Activated CD8-positive, alpha-beta T cell treated with anti-CD3 and anti-CD28 coated beads, Interleukin-2, amount 10 ng/mL, durations not matched to agents 7 days and 5 days (primary cell): ENCODE measurements at places on chromosomes 7 and 10. TPM values are rescaled to one million over a fixed set of nuclear protein-coding genes. Genes with fewer than 3 reads are reported as not detected.
A peak's percentile ranks its signal among the peaks of the same experiment; 100 is the strongest.

DNA sequence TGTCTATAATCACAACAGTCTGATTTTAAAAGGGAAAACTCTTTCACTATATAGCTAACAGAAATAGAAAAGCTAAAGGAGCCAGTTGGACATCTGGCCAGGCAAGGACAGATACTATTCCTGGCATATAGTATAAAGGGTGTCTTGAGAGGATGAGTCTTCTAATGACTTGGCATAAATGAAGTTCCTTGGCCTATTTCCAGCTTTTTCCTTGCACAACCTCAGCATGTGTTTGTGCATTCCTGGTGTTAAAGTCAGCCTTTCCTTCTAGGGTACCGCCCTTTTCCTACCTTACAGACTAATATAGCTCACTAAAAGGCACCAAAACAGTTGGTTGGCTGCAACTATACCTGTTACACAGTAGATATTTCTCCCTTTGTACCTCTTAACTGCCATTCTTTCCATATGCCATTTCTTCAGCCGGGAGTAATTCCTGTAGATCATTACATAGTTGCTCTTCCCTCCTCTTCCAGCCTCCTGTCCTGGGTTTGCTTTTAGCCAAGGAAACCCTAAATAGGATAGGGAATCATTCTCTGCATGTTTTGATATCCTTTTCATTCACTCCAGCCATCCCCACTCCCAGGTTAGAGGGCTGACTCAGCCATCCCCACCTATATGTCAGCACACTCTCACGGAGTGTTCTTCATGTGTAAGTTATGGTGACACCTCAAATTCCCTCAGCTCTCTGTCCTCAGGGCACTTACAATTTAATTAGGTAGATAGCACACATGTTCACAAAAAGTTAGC, 102.1 kb upstream of the MDFIC start:
- DNase-seq, result no peak

- DNase-seq, result no peak
Measured at GRCh38 chr7:18019555-18019954, 8.1 kb downstream of the PRPS1L1 start.

- no peak for DNase-seq
Measured at GRCh38 chr10:81911328-81911727, 36.3 kb downstream of the NRG3 start.

- no peak for DNase-seq
Measured at GRCh38 chr7:137975221-137975620, 26.7 kb downstream of the CREB3L2 start.

DNA sequence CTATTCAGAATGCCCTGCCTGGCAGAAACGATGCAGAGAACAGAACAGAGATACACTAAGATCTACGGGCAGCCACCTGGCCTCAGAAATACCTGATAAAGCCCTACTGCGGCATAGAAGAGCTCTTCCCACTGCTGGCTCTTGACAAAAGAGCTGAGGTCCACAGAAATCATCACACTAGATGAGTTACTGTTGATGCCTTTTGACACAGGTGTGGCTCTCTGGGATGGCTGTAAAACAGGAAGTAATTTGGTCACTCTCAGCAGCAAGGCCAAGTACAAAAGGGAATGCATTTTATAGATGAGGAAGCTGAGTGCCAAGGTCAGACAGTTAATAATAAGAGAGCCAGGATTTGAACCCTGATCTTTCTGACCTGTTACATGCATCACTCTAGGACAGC, 35.0 kb upstream of the ACSL5 start:
- no peak for DNase-seq

DNA sequence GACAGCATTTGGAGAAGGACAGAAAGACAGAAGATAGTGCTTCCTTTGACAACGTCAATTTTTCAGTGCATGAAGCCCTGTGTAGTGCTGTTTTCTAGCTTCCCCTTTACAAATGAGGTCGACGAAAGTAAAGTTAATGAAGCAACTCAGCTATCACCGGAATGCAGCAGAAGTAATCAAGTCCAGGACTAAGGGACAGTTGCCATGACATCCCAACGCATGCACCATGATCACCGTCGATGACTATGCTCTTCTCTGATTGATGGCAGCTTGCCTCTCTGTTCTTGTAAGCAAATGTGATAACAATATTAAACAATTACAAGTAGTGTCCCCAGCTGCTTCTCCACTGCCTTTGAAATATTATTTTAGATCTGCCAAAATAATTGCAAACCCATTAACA, 205.8 kb downstream of the FRMD4A start:
- DNase-seq, result no peak

DNA sequence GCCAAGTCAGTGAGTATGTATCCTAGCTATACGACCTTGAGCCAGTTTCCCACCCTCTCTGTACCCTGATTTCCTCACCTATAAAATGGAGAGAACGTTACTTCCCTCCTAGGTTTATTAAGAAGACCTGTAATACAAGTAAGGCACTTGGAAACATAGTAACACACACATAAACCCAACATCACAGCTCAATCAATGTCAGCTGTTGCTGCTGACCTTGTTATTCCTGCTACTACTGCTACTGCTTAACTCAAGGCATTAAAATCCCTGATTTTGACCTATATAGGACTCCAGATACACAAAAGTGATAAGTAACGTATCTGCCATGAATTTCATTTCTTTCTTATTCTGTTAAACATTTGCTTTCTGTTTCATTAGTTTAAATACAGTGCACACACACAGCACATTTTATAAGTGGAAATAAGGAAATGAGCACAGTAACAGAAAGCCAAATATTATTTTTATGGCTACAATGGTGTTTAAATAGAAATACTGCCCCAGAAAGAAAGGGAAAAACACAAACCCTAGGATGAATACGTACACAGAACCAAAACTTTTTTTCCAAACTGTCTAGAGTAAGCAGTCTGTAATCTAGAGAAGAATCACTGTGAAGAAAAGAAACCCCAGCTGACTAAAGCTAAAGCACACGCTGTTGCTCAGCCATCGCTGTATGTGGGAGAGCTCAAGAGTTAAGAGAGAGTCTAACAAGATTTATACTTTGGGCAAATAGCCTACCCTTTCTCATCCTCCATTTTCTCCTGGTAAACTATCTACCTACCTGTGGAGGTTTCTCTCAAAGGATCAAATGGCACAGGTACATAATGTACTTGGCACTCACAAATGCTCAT, 19.0 kb downstream of the NAPEPLD start:
- no peak for DNase-seq

- no peak for DNase-seq
Measured at GRCh38 chr7:951881-952547, 2.5 kb downstream of the ADAP1 start.

GRCh38 chr7:150384406-150385301, 5.5 kb downstream of the ZNF775 start:
- DNase-seq, result no peak

- DNase-seq, result no peak
Measured at GRCh38 chr7:11491811-11492210, 340.2 kb downstream of the THSD7A start.

GRCh38 chr10:73967022-73967429, 30.9 kb upstream of the VCL start:
- DNase-seq, result no peak

- no peak for DNase-seq
Measured at GRCh38 chr7:27192546-27193334, 7.2 kb downstream of the HOXA13 start.

GRCh38 chr10:15222511-15222910, 54.0 kb upstream of the NMT2 start:
- no peak for DNase-seq

DNA sequence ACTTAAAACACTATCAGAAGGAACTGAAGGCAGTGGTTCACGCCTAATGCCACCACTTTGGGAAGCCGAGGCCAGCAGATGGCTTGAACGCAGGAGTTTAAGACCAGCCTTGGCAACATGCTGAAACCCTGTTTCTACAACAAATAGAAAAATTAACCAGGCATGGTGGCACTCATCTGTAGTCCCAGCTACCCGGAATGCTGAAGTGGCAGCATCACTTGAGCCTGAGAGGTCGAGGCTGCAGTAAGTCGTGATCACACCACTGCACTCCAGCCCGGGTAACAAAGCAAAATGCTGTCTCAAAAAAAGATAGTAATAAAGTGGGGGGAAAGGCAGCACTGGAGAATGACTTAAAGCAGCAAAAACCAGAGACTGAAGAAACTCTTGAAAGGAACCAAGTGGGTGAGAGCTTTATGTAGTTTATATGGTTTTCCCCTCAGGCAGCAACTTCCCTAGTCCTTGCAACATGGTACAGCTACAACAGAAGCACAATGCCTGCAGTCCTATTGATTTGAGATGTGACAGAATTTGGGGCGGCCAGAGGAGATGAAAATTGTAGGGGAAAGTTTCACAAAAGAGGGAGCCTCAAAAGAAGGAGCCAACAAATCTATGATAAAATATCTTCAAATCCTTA, 38.1 kb downstream of the GDI2 start:
- no peak for DNase-seq

- DNase-seq, result no peak
Measured at GRCh38 chr7:99497766-99498545, 2.1 kb downstream of the ZNF394 start.

GRCh38 chr7:29895559-29895958, 89.3 kb downstream of the WIPF3 start:
- no peak for DNase-seq

GRCh38 chr7:31811650-31812461, 124.8 kb downstream of the PPP1R17 start:
- no peak for DNase-seq

DNA sequence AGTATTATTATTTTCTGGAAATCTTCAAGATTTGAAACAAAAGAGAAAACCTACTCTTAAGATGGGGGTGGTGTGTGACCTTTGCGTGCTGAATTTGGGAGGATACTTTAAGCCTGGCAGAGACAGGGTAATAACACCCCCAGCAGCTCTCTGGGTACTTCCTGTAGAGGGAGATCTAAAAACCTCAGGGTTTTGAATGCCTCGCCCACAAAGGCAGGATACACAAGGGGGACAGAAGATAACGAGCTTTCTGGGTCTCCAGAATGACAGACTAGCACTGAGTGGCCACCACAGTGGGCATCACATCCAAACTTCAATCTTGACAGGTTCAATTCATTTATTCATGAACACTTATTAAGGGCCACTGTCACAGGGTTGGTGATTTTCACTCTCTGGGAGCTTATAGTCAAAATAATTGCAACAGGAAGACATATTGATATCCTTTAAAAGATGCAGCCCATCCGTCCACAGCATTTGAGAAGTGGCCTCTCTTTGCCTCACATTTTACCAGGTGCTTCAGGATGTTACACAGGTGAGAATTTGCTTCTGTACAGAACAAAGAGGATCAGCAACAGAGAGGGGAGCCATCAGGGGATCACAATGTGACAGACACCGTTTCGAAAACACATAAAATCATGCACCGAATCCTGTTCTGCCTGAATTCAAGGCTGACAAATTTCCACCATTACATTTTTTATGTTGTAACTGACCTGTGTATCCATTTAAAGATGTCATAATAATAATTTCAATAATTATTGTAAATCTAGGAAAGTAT, 14.3 kb downstream of the CPA1 start:
- DNase-seq, result peak; percentile 79

DNA sequence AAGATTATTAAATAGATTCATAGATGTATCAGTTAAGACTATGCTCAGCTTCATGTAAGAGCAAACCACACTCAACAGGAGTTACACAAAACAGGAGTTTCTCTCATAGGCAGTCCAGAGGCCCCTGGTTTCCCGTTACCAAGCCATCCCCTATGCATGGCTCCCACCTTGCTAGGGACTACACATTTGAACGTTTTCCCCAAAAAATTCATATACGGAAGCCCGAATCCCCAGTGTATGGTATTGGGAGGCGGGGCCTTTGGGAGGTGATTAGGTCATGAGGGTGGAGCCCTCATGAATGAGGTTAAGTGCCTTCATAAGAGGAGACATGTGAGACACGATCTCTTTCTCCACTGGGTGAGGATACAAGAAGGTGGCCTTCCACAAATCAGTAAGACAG, 29.1 kb downstream of the RSU1 start:
- DNase-seq, result no peak

- DNase-seq, result no peak
Measured at GRCh38 chr7:116417593-116418345, 81.8 kb upstream of the CAV2 start.

- DNase-seq, result no peak
Measured at GRCh38 chr10:110471566-110472139, 26.1 kb upstream of the DUSP5 start.

- DNase-seq, result no peak
Measured at GRCh38 chr10:117967149-117967650, 79.5 kb downstream of the RAB11FIP2 start.

- no peak for DNase-seq
Measured at GRCh38 chr7:46203926-46204325, 282.9 kb upstream of the IGFBP3 start.

DNA sequence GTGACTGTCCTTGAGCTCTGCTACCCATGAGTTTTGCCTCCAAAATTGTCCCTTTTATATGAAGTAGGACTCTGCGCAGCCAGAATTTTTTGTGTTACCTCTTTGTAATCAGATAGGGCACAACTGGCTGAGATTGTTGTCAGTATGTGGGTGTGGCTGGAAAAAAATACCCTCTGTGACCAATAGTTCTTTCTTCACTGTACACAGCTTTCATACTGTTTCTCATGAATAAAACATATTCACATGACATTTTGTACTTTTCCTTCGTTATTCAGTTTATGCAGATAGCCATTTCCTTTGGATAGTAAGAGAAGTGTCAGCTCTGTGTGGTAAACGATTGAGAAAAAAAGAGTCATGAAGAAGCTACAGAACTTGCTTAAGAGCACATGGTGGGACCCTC, 49.6 kb upstream of the WNT8B start:
- no peak for DNase-seq

DNA sequence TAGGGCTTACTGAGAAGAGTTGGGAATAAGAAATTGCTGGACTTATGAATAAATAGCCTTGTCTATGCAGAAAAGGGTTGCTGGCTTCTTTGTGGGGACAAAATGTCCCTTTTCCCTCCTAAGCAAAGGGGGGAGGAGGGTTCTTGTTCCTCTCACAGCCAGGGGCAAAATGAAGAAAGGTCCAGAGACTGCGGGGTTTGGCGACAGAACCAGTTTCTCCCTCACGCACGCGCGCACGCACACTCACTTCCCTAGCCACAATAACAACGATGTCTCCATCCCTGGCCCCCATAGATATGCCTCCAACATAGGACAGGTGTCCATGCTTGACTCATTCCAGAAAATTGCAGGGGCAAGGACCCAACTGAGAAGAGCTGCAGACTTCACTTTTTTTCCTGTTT, 3.3 kb downstream of the ZMIZ1 start:
- no peak for DNase-seq

GRCh38 chr10:34464591-34464990, 350.5 kb downstream of the PARD3 start:
- DNase-seq, result no peak

Gene WIPF3
- total RNA-seq, result not detected

Gene GPR158
- not detected for total RNA-seq

Gene FBXO24
- 0.45 TPM for total RNA-seq

Gene FAM180A
- total RNA-seq, result not detected

Gene NXPH1
- not detected for total RNA-seq

Gene HACD1
- 1.1 TPM for total RNA-seq

Gene MXI1
- total RNA-seq, result 11.3 TPM

Gene OPN1SW
- not detected for total RNA-seq

Gene LRRTM3
- total RNA-seq, result not detected

Gene PNLIP
- total RNA-seq, result not detected

Gene CCDC172
- total RNA-seq, result not detected

Gene FAM24B
- 9.3 TPM for total RNA-seq

Gene KCND2
- total RNA-seq, result not detected
